ENCODE measurements at places on chromosomes 5 and 9.
A peak's percentile ranks its signal among the peaks of the same experiment; 100 is the strongest.

- DNase-seq: no peak
These were observed 724.8 kb upstream of the GRAMD2B start for GRCh38 chr5:125698420-125698819.

DNA sequence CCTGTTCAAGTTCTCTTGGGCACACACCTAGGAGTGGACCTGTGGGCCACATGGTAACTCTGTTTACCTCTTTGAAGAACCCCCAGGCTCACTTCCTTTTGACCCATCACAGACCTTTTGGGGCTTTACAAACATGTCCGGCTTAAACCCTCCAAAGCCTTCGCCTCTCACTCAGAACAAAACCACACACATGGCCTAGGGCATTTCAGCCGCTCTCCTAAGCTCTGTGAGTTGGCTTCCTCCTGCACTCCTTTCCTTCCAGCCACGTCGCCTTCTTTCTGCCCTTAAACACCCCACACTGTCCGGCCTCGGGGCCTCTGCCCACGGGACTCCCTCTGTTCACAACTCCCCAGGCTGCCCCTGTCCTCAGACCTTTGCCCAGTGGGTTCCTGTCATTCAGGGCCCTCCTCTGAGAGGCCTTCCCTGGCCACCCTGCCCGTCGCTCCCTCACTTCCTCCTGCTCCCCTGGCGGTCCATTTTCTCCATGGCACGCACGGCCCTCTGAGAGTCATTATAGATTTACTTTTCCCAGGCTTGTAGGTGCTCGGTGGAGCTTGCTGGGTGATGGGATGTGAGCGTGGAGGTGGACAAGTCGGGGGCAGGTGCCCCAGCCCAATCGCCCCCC, 1.9 kb downstream of the DOK3 start:
- no peak for DNase-seq

- DNase-seq: no peak
These were observed 56.7 kb upstream of the MINAR2 start for GRCh38 chr5:129691220-129691619.

GRCh38 chr5:39063037-39063436, 11.2 kb downstream of the RICTOR start:
- no peak for DNase-seq

DNA sequence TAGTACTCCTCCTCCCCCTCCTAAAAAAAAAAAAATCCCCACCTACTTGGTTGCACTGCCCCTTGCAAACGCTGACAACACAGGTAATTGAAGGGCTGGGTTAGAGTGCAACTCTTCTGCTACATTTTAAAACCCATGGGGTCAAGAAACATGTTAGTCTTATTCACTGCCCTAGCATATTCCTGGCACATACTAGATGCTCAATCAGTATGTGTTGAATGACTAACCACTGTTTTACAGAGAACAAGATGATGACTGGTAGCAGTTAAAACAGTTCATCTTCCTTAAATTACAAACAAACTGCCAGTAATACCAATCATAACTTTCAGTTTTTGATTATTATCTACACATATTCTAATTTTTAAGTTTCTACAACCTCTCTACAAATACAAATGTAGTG, 124.4 kb downstream of the NFIB start:
- DNase-seq: no peak

DNA sequence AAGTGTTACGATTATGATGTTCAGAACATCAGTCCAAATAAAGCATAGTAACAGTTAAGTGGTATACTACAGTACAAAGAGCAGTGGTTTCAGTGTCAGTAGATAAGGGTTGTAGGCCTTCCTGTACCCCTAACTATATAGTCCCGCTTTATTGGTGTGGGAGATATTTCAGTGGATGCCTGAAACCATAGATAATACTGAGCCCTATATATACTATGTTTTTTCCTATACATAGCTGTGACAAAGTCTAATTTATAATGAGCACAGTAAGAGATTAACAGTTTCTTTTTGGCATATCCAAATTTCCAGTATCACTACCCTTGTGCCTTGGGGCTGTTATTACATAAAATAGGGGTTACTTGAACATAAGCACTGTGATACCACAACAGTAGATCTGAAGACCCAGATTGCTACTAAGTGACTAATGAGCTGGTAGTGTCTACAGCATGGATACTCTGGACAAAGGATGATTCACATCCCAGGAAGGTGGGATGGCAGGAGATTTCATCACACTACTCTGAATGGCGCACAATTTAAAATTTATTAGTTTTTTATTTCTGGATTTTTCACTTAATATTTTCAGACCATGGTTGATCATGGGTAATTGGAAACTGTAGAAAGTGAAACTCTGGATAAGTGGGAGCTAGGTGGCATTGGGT, 119.3 kb downstream of the RPS23 start:
- no peak for DNase-seq

DNA sequence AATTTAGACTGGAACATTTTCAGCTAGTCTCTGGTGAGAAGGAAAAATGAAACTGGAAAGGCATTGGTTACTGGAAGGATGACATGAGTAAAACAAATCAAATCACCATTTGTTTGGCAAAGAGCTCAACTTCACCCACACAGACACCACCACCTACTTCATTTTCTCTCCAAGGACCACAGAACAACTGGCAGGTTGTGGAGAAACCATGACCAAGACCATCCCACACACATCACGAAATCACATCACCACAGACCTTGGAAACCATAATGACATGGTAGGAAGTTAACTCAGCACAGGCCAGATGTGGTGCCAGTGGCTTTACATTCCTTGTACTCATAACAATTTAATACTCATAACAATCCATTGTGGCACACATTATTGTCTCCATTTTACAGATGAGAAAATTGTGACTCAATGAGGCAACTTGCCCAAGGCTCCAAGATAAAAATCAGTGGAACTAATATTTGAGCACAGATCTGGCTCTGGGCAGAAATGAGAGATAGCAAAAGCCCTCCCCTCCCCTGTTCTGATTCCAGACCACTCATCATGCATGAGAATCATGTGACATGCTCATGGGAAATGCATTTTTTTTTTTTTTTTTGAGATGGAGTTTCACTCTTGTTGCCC, 7.5 kb downstream of the OR1K1 start:
- DNase-seq: no peak

GRCh38 chr5:135242021-135242865, 156.8 kb downstream of the MACROH2A1 start:
- DNase-seq: no peak

- peak; percentile 31 for DNase-seq
These were observed 37.0 kb downstream of the PRUNE2 start for GRCh38 chr9:76868897-76869296.

- peak; percentile 91 for DNase-seq
These were observed 15.2 kb upstream of the NEK6 start for GRCh38 chr9:124242331-124243194.

GRCh38 chr9:79329861-79330260, 241.9 kb upstream of the TLE4 start:
- DNase-seq: no peak

DNA sequence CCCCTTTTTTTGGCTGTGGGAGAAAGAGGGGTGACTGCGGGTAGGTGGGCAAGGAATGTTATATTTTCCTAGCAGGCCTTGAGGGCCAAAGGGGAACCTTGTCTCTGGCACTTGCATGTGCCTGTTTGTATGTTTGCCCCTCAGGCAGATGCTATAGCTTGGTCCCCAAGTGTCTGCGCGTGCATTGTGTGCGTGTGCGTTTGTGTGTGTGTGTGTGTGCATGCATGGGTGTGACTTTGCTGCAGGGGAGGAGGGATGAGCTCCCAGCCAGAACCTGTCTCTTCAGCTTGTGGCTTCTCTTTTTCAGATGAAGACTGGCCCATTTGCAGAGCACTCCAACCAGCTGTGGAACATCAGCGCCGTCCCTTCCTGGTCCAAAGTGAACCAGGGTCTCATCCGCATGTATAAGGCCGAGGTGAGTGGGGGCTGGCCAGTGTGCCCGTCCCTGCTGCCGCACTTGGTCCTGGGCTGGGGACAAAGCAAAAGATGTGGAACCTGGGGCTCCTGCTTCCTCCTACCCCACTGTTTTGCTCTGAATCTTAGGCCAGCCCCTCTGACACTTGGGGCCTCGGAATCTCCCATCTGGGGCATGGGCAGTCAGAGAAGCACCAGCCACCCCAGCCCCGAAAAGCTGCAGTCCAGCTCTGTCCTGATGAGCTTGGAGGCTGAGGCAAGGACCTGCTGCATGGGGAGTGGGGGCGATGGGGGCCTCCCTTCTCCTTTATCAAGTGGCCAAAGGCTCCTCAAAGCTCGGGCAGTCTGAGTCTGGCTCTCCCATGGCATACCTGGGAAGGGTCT, 31.1 kb downstream of the PTPA start:
- no peak for DNase-seq

- DNase-seq: no peak
These were observed 230.9 kb upstream of the MSX2 start for GRCh38 chr5:174493530-174493929.

GRCh38 chr5:43225649-43226245, 33.7 kb downstream of the NIM1K start:
- DNase-seq: no peak

DNA sequence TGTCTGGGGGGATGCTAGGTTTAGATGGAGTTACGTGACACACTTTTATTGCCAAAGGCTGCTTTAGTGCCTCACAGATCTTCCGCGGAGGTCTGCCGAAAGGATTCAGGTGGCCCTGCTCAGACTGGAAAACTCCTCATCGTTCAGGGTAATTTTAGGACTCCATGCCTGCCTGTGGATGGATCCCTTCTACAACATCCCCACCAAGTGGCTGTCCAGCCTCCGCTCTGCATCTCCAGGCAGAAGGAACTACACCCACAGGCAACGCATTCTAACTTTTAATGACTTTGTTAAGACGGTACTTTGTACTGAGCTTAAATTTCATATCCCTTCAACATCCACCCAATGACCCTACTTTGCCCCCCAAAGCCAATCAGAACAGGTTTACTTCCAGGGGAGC, 29.4 kb downstream of the ATPSCKMT start:
- peak; percentile 17 for DNase-seq

DNA sequence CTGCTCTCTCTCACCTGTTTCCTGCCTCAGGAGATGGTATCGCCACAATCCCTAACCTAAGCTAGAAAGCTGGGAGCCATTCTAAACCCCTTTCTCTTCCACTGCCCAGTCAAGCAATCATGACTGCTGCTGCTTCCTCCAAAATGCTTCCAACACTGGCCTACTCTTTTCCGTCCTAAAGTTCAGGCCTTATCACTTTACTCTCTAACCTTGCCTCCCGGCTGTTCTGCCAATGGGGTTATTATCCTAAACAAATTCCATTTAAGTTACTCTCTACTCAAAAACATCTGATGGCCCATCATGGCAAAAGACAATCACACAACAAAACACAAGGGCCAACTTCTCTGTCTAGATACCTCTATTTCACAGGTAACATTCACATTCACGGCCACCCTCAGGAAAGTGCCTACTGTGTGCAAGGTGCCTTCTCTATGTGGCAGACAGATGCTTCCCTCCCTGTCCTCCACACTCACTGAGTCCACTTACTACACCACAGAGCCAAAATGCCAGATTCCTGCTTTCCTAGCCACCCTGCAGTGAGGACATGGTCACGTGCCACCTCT, 168.0 kb downstream of the CDK5RAP2 start:
- DNase-seq: no peak

DNA sequence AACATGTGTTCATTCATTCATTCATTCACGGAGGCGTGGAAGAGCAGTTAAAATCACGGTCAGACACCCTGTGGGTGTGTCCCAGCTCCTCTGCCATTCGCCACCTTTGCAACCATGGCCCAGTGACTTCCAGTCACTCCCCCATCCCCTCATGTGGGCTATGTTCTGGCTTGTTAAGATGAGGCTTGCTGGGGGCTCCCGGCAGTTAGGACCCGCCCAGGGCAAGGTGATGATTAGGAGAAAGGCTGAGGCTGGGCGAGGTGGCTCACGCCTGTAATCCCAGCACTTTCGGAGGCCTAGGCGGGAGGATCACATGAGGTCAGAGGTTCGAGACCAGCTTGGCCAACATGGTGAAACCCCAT, 24.9 kb upstream of the PTGES start:
- no peak for DNase-seq

- no peak for DNase-seq
These were observed 109.7 kb upstream of the LHFPL2 start for GRCh38 chr5:78758169-78758839.

GRCh38 chr5:179906294-179906794, 1.4 kb downstream of the TBC1D9B start:
- DNase-seq: no peak

DNA sequence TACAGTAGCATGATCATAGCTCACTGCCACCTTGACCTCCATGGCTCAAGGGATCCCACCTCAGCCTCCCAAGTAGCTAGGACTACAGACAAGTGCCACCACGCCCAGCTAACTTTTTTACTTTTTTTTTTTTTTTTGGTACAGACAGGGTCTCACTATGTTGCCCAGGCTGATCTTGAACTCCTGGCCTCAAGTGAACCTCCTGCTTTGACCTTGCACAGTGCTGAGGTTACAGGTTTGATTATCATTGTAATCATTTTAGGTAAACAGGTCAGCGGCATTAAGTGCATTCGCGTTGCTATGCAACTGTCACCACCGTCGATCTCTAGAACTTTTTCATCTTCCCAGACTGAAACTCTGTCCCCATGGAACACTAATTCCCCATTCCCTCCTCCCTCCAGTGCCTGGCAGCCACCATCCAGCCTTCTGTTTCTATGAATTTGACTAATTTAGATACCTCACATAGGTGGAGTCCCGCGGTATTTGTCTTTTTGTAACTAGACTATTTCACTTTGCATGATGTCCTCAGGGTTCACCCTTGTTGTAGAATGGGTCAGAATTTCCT, 5.8 kb upstream of the CARD19 start:
- DNase-seq: no peak

DNA sequence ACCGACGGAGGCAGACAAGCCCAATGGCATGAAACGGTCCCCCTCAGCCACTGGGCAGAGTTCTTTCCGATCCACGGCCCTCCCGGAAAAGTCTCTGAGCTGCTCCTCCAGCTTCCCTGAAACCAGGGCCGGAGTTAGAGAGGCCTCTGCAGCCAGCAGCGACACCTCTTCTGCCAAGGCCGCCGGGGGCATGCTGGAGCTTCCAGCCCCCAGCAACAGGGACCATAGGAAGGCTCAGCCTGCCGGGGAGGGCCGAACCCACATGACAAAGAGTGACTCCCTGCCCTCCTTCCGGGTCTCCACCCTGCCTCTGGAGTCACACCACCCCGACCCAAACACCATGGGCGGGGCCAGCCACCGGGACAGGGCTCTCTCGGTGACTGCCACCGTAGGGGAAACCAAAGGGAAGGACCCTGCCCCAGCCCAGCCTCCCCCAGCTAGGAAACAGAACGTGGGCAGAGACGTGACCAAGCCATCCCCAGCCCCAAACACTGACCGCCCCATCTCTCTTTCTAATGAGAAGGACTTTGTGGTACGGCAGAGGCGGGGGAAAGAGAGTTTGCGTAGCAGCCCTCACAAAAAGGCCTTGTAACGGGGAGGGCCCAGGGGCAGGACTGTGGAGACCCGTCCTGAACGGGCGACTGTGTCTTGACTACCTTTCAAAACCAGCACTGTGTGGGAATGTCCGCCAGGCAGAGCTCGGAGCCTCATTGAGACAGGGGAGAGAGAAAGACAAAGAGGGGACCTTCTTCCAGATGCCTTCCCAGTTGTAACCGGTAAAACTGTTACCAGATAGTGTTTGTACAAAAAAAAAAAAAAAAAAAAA, 29.9 kb downstream of the CD180 start:
- DNase-seq: no peak

Measured in left kidney (tissue), 8 donors.